ENCODE measurements at places on chromosomes 16 and 17.

DNA sequence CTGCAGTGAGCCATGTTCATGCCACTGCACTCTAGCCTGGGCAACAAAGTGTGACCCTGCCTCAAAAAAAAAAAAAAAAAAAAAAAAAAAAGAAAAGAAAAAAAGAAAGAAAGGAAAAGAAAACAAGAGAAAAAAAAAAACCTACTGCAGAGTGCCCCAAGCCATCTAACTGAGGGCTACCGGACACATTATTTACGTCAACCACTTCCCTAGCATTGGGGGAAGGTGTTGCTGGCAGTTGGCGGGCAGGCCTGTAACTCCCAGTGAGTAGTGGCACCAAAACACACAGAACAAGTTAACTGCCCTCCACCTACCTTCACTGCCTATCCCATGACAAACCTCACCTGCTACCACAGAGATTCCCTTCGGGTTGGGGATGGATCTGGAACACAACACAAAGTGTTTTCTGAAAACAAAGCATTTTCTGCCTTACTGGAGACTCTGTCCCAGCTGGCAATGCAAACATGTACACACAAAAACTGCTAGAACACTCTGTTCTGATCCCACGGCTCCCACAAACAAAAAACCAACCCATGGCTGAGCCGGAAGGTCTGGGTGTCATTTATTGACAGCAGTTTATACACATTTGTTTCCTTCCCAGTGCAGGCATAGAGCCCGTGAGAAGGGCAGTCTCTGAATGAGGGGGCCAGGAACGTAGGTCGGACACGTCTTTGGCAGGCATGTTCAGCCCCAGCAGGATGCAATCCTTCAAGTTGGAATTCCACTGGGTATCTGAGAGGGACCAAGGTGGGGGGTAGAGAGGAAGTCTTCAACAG lies 11.0 kb downstream of the PHB1 start:
- no peak for DNase-seq

GRCh38 chr16:80974649-80975376 lies 31.9 kb downstream of the CMC2 start:
- no peak for DNase-seq

DNA sequence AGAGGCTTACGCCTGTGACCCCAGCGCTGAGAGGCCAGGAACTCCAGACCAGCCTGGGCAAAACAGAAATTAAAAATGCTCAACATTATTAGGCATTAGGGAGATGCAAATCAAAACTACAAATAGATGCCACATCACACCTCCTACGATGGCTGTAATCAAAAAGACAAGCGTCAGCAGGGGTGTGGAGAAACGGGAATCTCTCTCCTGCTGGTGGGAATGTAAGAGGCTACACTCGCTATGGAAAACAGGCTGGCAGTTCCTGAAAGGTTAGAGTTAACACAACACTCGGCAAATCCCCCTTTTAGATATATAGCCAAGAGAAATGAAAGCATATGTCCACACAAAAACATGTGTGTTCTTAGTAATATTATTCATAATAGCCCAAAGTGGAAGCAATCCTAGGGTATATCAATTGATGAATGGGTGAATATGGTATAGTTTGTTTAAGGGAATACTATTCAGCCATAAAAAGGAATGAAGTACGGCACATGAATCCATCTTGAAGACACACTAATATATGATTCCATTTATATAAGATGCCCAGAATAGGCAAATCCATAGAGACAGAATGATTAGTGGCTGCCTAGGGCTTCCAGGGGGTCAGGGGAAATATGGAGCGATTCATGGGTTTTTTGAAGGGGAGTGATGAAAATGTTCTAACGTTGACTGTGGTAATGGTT lies 1.8 kb upstream of the NPRL3 start:
- no peak for DNase-seq

- DNase-seq = no peak
Measured at GRCh38 chr16:14007450-14007849, 63.7 kb upstream of the MRTFB start.

DNA sequence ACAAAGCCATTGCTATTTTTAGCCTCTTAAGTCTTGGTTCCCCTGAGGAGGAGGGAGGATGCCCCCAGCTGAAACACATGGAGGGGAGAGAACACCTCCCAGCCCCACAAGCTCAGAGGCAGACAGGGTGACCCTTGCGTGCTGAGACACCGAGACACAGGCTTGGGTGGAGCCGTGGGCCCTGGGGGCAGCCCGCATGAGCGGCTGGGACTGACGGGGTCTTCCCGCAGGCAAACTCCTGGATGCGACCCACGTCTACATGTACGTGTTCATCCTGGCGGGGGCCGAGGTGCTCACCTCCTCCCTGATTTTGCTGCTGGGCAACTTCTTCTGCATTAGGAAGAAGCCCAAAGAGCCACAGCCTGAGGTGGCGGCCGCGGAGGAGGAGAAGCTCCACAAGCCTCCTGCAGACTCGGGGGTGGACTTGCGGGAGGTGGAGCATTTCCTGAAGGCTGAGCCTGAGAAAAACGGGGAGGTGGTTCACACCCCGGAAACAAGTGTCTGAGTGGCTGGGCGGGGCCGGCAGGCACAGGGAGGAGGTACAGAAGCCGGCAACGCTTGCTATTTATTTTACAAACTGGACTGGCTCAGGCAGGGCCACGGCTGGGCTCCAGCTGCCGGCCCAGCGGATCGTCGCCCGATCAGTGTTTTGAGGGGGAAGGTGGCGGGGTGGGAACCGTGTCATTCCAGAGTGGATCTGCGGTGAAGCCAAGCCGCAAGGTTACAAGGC lies 9.8 kb downstream of the SLC16A3 start:
- no peak for DNase-seq

- no peak for DNase-seq
Measured at GRCh38 chr17:41512546-41513167, 6.0 kb downstream of the KRT15 start.

DNA sequence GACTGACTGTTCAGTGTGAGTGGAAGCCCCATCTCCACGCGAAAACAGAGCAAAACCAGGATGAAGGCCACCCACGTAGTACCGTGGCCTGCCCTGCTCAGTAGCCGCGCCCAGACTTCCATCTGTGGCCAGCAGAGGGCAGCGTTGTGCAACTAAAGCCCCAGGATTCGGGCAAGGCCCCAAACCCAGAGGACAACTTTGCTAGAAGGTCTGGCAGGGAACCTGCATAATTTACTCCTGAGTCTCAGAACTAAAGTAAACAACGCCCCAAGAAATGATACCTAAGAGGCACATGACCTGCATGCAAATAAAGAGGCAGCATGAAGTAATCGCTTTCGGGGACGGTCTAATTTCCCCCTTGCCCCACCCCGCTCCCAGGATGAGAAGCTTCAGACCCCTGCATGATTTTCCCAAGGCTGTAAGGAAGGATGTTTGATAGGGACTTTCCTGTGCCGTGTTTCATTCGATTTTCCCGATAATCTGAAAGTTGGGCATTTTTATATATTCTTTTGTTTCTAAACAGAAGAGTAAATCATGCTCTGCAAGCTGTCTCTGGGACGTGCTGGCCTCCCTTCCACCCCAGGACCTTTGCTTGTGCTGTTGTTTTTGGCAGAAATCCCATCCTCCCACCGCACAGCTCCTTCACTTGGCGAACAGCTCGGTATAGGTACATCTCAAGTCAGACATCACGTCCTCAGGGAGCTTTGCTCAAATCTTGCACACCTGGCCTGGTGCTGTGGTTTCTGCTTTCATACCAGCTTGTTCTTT lies 18.6 kb downstream of the HSBP1 start:
- DNase-seq = peak; percentile 49

DNA sequence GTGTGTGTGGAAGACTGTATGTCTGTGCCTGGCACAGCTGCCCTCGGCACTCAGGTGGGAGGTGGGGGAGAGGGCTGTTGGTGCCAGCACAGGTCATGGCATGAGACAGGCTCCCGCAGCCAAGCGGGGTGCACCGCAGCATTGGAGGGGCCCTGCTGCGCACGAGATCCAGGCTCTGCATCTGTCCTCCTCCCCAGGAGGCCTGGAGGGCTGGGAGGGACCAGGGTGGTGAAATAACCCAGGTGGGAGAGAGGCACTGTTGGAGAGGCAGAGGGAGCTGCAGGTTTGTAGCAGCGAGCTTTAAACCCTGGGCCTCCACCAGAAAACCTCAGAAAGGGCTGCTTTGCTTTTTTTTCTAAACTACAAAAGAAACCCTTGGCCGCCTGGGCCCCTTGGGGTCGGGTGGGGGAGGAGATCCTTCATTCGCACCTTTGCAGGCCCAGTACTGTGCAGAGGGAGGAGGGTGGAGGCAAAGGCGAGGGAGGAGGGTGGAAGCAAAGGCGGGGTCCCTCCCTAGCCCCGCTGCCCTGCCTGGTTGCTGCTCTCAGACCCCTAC lies 241.7 kb downstream of the SEC14L1 start:
- no peak for DNase-seq

DNA sequence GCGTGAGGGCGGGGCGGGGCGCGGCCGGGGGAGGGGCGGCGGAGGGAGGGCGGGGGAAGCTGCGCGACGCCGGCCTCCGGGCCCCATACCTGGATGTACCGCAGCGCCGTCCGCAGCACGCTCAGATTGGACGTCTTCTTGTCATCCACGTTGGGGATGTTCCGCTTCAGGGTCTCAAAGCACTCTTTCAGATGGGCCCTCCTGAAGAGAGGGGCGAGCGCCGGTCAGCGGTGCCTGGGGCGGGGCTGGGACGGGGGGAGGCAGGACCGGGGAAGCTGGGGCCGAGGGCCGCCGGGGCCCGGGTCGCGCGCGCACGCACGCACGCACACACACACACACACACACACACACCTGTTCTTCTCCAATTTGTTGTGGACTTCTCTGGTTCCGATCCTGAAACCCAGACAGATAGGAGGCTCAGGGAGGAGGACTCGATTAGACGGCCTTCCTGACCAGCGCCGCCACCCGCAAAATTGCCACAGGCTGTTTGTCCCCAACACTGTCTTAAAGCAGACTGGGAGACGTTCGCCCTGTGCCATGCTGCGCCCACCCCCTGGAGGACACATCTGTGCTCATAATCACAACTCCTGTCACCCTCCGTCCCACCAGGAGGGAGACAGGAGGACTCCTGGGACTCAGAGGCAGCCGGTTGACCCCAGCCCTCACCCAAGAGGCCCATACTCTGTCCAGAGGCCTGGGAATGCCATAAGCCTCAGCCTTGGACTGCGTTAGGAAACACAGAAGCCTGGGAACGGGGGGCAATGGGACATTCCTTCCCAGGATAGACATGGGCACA lies 6.7 kb downstream of the MNT start:
- DNase-seq = no peak

DNA sequence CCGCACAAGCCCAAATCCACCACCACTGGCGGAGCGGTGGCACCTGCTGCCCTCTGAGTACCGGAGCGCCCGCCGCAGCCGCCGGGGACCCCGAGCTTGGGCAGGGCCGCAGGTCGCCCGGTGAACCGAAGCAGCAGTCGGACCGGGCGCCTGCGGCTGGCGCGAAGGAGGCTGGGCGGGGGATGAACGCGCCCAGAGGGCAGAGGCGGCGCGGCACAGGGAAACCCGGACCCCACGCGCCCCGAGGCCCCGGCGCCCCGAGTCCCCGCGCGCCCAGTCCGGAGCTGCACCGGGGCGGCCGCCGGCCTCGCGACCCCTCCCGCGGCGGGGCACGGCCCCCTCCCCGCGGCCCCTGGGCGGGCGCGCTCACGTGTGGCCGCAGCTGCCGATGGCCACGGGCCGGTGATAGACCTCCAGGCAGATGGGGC lies 393 bp downstream of the RNF166 start:
- no peak for DNase-seq

- no peak for DNase-seq
Measured at GRCh38 chr17:57782062-57782490, 37.0 kb upstream of the CCDC182 start.

GRCh38 chr16:11627822-11628457 lies 40.3 kb upstream of the SNN start:
- DNase-seq = no peak

DNA sequence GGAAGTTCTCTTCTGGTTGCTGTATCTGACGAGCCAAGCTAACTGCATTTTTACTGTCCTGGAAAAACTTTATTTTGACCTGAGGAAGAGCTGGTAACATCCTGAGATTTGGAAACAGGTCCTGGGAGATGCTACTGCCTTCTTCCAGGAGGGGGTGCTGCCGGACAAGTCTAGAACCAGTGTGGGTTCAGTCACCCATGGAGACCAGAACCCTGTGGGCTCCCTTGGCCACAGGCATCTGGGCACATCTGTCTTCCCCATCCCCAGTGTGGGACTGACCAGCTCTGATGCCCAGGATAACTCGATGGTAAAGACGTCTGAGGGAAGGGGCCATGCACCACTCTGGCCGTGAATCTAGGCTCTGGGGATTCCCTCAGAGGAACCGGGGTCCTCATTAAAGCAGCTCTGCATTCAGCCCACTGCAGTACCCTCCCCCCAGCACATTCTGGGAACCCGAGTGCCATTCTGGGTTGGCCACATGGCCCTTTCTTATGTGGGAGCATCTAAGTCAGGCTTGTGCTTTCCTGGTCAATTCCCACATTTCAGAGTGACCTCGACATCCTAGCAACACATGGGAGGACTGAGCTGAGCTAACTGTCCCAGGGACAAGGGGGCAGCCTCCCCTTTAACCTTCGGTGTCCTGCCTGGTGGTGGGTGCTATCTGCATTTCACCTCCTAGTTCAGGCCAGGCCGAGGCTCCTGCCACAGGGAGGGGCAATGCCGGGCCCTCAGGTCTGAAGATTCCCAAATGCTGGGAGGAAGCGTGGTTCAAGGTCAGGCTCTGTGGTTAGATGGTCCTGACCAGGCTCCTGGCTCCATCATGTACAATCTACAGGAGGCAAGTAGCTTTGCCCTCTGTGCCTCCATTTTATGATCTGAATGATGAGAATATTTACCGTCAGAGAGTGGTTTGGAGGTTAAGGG lies 6.4 kb downstream of the C16orf86 start:
- DNase-seq = no peak

- no peak for DNase-seq
Measured at GRCh38 chr17:9790889-9791876, at the start of gene DHRS7C. Gene DHRS7C (minus strand): TSS chr17:9791592. CDS start chr17:9791284, 308 bp downstream.

GRCh38 chr17:82278786-82279391 lies 5.4 kb upstream of the CSNK1D start:
- no peak for DNase-seq

DNA sequence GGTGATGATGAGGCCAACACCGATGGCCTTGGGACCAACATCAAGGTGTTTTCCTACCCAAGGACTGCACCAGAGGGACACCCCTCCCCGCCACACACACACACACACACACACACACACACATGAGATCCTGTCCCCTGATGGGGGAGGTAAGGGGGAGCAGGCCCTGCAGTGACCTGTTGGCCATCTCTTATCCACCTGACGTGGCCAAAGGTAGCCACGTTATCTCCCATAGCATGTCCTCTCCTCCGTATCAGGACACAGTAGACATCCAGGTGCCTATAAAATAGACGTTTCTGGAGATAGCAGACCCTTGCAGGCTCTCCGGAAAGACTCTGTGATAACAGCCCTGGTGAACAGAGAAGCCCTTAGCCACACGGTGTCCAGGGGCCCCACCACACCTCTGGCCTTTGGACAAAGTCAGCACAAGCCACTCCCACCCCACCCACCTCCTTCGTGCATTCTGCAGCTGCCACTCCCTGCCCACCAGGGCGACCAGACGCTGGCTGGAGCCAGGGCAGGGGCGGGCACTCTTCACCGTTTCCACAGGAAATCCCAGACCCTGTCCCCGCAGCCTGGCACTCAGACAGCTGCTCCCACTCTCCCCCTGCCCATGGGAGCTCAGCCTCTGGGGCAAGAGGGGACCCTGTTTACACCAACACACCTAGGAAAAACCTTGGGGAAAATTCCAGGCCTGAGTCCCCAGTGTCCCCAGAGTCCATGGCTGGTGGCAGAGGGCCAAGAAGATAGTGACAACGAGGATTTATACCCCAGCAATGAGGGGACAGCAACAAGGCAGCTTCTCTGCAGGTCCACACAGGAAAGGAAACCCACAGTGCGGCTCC lies 15.4 kb upstream of the ENPP7 start:
- DNase-seq = no peak
